Stimulated activated CD8-positive, alpha-beta memory T cell treated with anti-CD3 and anti-CD28 coated beads, Interleukin-2, amount 100 ng/mL, for 1 hour (primary cell): ENCODE measurements at places on chromosomes 1 and 21.
A peak's percentile ranks its signal among the peaks of the same experiment; 100 is the strongest.

GRCh38 chr1:66288048-66288447 is 245.9 kb upstream of the SGIP1 start:
- no peak for DNase-seq

DNA sequence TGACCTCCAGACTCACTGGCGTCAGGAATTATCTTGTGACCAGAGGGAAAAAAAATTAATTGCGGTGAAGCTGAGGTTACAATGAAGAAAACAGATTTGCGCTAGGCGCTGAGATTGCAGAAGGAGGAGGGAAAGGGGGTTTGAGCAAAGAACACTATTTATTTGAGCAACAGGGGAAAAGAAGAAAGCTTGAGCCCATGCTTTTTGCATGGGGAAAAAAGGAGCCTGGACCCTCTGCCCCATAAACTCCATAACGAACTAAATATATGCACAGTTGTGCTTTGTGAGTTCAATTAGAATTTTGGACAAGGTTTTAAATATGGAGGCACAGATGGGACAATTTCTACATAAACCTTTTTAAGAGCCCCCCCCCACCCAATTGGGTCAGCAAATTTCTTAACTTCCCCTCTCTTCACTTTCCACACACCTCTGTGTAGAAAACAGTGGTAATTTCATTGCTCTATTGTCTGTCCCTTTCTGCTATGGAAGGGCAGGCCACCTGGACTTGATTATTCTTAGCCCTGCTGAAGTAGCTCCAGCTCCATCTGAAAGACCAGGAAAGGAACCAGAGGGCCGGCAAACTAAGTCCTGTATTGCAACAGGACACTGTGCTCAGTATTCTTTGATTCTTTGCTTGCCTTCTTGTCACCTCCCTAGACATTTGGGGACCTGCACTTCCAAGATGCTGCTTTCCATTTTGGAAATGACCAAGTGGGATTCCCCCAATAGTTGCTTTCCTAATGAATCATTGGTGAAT is 862 bp upstream of the ID3 start:
- no peak for DNase-seq

DNA sequence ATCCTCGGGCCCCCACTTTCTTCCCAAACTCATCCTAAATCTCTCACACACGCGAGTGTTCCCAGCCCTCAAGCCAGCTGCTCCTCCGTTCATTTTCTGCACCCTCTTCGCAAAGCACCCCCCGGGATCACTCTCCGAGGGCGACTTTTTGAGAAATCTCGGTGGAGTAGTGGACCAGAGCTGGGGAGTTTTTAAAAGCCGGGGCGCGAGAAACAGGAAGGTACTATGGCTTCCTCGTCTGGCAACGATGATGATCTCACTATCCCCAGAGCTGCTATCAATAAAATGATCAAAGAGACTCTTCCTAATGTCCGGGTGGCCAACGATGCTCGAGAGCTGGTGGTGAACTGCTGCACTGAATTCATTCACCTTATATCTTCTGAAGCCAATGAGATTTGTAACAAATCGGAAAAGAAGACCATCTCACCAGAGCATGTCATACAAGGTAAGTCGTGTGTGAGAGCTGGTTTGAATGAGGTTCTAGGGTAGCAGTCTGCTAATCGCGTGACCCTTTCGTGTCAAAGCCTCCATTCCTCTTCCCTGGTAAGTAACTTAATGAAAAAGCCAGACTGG is 800 bp downstream of the DR1 start:
- DNase-seq: no peak

GRCh38 chr21:40633048-40633447 is 213.9 kb downstream of the DSCAM start:
- DNase-seq: no peak

GRCh38 chr1:208324005-208324404 is 79.8 kb upstream of the PLXNA2 start:
- no peak for DNase-seq

GRCh38 chr1:86447198-86447790 is 21.4 kb upstream of the CLCA1 start:
- no peak for DNase-seq

DNA sequence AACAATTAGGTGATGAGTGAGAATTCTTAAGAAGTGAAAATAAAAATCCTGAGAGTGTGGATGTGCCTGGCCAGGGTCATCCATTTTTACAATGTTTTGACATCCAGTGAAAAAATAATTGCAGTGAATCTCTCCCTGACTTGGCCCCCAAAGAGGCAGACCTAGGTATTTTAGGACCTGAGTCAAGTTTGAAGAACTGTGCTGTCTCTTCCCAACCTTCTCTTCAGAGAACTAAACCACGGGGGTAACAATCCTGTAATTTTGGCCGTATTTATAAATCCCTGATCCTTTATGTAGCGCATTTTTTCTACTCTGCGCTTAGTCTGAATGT is 43.3 kb upstream of the PPP2R5A start:
- DNase-seq: no peak

DNA sequence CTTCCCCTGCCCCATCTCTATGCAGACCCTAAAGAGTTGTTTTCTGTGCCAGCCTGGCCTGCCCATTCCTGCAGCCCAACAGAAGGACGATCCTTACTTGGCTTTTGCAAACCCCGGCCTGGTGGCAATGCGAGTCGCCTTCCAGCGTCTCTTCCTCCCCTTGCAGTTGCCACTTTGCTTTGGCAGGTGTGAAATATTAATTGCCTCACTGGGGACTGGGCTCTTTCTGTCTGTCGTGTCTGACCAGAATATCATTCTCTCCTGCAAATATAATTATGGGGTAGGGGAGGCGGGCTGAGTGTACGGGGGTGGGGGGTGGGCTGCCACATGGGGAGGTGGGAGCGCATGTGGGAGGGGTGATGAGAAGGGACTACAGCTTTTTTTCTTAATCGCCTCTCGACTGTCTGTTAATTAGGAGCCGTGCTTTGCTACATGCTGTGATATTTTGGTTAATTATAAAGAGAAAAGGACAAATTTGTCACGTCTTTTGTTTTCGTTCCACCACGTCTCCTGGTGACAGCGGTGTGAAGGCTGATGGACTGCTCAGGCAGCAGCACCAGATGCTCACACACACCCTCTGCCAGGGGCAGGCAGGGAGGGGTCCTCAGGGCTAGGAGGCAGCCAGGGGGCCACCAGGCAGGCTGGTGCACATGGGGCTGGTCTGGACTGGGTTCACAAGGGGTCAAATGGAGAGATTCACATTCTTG is 80.1 kb upstream of the CD34 start:
- DNase-seq: no peak

- DNase-seq: no peak
Measured at GRCh38 chr1:58879464-58879863, 95.6 kb upstream of the JUN start.

DNA sequence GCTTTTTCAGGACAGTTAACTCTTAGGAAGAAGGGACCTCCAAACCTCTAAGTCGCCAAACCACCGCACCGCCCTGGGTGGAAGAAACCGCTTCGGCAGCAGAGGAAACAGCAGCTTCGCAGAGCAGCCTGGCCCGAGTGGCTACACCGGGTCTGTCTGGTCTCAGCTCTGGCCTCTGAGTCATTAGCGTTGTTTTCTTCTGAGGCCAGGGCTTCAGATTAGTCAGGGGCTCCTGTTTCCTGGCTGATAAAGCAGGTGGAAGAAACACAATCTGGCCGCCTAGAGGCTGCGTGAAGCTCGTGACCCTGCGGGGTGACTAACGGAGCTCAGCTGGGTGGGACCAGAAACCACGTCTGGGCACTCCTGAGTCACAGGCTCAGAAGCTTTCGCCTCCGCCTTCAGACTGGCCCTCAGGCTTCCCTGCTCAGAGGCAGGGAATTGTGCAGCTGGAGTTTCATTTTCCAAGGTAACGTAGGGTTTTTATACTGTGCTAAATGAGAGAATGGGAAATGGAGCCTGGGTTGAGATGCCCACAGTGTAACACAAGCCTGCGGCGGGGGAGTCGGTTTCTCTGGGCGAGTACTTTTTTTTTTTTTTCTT is 44.9 kb downstream of the CHAF1B start:
- peak; percentile 58 for DNase-seq
